ENCODE measurements at places on chromosomes 7 and 10. TPM values are rescaled to one million over a fixed set of nuclear protein-coding genes. Genes with fewer than 3 reads are reported as not detected.

FANK1 gene
- 2.6 TPM for total RNA-seq

DNA sequence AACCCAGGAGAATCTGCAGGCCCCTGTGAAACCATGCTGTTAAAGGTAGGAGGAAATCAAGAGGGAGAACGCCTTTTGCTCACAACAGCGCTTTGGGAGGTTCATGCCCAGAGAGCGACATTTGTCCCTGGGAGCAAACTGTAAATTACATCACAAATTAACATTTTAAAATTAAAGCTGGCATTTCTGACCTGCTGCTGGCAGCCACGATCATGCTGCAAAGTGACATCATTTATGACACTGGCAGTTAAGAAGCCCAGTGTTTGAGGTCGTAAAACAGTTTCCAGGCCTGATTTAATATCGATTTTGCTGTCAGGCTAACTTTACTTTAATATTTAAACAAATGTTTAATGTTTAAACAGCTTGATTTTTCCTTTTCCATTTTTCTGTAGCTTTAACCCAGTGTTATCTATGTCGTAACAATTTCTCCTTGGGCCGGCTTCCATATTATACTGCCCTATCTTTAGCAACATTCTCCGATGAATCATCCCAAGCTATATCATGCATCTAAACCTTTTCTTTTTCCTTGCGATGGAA lies 86.5 kb upstream of the NPVF start:
- no peak for DNase-seq

DNA sequence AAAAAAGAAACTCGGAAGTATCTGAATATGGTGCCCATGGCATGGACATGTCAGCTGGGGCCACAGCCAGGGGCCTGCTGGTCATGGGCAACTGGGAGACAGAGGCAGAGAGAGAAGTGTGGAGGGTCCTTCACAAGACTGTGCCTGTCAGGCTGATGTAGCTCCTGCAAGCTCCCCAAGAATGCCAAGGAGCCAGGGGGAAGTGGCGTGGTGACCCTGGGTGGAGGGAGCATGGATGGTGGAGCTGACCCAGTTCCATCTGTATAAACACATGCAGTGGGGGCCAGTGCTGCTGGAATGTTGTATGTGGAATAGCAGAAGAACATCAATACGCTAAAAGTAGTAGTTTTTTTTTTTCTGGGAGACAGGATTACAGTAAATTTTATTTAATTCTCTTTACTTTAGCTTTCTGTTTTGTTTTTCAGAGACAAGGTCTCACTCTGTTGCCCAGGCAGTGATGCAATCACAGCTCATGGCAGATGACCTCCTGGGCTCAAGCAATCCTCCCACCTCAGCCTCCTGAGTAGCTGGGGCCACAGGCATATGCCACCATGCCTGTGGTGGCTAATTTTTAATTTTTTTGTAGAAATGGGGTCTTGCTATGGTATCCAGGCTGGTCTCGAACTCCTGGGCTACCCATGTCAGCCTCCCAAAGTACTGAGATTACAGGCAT lies 10.5 kb upstream of the ZMIZ2 start:
- no peak for DNase-seq

- DNase-seq: no peak
Measured at GRCh38 chr10:43109671-43110249, 28.5 kb upstream of the CSGALNACT2 start.

DNA sequence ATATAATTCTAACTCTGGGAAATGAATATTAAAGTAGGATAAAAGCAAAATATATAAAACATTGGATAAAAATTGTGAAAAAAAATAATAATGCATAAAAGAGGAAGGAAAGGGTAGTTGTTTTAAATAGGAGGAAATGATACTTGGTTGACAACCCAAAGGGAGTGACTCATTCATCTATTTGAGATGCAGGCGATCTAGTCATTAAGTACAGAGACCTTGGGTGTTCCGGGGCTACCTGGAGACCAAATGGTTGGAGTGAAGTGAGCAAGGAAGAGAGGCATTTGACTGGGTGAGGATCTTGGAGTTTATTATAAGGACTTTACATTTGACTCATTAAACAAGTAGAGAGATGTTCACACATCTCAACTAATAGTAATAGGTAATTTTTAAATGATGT lies 111.0 kb downstream of the LRRTM3 start:
- DNase-seq: no peak

UBE2D1 gene
- total RNA-seq: 18.2 TPM

- no peak for DNase-seq
Measured at GRCh38 chr10:49387071-49387470, 8.8 kb downstream of the DRGX start.

CCDC172 gene
- total RNA-seq: not detected

GRCh38 chr7:137934941-137935883 lies 66.7 kb downstream of the CREB3L2 start:
- no peak for DNase-seq

DNA sequence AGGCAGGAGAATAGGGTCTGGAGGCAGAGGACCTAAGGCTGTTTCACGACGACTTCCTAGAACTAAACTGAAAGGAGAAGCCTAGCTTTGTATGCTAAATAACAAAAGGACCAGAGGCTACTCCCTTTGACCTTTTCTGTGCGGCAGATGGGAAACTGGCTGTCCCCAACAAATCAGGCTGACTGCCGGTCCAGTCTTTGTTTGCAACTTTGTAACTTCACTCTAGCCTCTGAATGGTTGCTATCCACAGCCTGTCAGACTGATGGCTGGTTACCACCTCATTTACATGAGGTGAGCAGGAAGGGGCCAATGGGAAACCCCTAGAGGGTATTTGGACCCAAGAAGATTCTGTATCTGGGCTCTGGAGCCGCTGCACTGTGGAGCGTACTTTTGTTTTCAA lies 132.6 kb upstream of the SHH start:
- no peak for DNase-seq

DNA sequence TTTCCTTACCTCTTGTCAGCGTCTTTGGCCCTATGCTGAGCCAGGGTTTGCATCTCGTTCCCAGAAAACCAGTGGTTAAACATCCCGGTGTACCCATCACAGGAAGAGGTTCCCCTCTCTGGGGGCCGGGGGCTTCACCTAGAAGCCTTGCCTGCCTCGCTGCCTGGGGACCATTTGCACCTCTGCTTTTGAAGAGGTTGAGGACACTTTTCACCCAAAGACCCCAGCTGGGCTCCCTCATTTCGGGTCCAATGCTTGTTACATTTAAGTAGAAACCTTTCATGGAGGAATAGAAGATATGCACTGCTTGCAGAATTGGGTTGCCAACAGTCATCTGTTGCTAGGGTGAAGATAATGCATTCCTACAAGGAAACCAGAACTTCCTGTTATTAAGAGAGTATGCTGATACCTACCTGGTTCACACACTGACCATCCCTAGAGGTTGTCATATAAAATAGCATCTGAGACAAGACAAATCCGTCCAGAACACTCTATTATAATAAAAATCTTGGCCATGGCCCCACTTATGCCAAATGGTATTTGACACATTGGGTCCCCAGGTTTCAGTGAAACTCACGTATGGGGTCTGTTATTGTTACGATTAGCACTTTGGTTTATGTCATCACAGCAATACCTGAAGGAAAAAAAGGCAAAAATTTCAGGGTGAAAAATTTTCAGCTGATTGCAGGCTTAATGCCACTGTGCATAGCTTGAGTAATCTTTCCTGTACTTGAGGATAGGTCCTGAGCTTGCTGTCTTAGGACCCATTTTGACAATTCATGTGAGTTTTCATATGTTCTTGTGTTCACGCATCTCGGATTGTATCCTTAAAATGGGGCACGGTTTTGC lies 917 bp downstream of the ZNF365 start:
- DNase-seq: no peak

GRCh38 chr10:102111276-102111675 lies 8.9 kb downstream of the LDB1 start:
- no peak for DNase-seq

GRCh38 chr7:144050093-144050492 lies 1.3 kb downstream of the OR2A5 start:
- no peak for DNase-seq

DNA sequence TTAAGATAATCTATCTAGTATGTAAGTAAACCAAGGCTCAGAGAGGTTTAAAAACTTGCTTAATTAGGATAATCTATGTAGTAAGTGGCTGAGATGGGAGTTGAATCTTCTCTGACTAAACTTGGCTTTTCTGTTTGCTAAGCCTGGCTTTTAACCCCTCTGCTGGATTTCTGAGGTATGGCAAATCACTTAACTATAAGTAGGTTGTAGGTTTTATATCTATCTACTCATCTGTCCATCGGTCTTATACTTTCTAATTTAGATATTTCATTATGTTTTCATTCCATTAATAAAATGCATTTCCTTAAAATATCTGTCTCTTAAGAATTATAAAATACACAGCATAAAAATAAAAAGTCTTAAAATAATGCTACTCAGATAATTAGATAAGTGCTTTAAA lies 59.4 kb downstream of the ST7 start:
- DNase-seq: no peak

DNA sequence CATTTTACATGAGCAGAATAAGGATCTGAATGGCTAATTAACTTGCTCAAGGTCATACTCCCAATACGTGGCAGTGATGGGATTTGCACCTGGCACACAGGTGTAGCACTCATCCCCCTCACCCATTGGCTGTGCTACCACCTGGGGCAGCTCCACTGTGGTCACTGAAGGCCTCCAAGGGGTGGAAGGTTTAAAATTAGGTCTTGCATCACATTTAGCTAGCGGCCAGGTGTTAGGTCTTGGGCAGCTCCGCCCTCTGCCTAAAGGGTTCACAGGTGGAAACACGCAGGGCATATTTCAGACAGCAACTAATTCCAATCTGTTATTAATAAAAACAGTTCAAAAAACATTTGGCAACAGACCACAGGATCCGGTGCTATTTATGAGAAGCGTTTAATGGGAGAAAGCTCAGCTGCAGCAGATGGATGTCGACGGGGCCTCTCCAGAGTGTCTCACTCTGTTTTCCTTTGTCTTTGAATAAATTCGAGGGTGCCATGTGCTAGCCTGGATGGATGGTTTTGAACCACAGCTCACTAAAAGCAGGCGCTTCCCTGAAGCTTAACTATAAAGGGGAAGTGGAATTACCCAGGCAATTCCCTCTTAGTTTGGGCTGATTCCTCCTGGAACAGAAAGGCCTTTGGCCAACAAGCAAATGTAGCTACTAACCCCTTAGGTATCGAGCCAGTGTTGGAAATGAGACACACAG lies 1017.6 kb downstream of the TYW1 start:
- no peak for DNase-seq

DNA sequence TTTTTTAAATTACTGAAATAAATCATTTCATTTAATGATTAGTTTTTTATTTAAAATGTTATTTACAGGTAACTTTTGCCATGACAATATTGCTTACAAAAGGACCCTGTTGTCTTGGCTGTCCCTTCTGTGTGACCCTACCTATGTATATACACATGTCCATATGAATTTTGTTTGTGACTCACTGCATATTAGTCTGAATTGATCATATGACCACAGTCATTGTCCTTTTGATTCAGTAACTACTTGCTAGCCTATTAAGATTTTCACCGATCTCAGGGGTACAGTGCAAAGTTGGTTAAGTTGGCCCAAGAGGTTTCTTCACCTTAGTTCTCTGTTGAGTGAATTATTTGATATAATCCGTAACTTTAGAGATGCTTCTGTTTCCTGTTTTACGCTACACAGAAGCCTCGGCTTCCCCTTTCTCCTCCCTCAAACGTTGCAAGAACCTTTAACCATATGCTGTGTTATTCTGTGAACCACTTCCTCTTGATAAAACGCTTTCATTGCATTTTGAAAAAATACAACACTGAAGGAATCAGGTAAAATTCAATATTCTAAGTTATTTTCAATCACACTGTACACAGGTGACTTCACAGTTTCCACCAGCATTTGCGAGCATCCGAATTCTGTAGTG lies 43.9 kb downstream of the APBB1IP start:
- no peak for DNase-seq

DNA sequence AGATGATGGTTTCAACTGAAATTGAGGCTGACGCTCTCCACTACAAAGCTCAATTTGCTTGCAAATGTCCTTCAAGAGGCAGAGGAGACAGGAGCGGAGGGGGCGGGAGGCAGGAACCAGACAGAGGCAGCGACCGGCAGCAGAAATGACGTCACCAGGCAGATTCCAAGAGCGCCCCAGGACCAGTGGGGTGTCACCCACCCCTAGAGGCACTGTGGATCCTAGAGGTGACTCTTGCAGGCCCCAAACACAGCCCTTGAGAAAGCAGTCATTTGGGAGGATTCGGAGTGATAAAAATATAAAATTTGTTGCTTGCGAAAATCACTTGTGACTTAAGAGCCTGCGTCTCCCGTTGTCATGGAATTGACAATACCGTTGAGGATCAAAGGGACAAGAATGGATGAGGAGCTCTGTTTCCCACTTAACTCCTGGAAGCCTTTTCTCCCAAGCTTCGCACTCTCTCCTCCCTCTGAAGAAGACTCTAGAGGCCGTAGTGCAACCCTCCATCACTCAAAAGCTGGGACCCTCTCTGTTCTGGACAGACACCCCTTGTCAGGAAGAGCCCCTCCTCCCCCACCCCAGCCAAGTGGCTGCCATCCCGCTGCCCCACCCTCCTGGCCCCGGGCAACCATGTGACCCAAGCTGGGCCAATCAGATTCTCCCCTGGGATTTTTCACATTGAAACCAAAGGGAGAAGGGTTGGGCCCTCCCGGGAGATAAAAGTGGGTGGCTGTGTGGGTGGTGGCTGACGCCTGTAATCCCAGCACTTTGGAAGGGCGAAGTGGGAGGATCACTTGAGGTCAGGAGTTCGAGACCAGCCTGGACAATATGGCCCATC lies 16.3 kb upstream of the SLC29A4 start:
- no peak for DNase-seq

DNA sequence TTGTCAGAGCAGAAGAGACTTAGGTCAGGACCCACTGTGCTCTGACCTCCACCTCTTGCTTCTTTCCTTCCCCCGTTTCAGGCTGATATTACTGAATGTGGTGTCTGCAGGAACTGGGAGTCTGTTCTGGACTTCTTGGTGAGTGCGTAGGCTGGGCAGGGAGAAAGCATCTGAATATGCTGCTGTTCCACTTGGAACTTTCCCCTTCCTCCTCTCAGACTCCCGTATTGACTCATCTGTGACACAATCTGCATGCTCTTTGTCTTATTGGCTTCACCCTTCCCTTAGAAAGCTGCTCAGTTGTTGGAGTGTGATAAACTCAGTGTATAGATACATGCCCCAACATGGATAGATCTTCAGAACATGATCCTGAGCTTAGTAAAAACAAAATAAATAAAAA lies 137.6 kb upstream of the HABP2 start:
- no peak for DNase-seq

SAMD9L gene
- total RNA-seq: 46.5 TPM

GRCh38 chr7:156460858-156461627 lies 179.5 kb upstream of the RNF32 start:
- DNase-seq: no peak

DNA sequence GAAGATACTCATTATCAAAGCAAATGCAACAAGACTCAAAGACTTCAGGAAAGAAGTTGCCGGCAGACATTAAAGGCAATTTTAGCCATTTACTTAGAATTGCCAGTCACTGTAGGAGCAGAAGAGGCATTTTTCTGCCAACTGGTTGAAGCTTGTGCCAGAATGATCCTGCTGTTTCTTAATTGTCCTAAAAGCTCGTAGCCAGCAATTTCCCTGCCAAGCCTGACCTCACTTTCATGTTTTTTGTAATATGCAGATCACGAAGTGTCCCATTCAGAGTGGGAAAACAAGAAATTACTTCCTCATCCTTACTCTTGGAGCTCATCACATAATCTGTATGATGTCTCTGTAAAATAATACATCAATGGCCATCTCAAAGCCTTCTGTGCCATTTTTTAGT lies 130.9 kb upstream of the ANKRD1 start:
- no peak for DNase-seq
